ENCODE measurements at places on chromosomes 6 and 20.

DNA sequence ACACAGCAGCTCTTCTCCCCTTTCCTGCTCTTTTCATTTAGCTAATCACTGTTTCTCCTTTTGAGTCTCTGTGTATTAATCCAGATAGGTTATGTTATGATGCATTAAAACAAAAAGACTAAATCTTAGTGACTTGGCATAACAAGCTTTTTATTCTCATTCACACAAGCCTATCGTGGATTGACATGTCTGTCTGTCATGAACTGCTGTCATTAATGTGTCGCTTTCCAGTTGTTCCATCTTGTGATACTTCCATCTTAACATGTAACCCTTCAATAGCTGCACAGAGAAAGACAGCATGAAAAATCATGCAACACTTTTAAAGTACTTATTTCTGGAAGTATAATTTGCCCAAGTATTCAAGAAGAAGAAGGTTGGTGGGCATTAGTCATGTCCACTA, 128.7 kb downstream of the GRIK2 start:
- DNase-seq: no peak

DNA sequence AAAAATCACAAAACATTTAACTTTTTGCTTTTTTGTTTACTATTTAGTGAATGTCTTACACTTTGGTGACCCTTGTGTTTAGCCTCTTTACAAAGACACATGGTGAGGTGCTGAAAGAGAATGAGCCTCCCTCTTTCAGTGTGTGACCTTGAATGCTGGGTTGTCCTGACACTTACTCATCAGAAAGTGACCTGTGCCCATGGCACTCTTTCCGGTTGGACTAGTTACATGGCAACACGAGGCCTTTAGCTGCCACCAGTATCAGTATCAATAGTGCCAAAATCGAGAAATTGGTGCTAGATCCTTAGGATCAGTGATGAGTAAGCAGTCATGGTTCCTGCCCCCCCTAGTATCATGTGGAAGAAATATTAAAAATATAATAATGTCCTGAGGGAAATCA, 1.7 kb upstream of the RPL7L1 start:
- no peak for DNase-seq

DNA sequence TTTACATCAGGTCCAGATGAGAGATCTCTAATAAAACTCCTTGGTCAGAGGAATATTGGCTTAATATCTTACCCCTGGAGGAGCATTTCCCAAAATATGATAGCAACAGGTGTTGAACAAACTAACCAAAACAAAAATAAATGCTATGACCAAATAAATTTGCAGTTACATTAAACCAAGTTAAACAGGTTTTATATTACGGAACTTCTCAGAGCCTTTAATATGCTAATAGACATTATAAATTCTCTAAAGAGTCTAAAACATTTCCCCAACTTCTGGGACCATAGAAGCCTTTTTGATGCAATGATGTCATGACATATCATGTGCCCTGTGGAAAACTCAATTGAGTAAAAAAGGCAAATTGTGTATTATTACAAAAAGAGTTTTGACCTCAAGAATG, 90.9 kb upstream of the ARMC2 start:
- DNase-seq: no peak

DNA sequence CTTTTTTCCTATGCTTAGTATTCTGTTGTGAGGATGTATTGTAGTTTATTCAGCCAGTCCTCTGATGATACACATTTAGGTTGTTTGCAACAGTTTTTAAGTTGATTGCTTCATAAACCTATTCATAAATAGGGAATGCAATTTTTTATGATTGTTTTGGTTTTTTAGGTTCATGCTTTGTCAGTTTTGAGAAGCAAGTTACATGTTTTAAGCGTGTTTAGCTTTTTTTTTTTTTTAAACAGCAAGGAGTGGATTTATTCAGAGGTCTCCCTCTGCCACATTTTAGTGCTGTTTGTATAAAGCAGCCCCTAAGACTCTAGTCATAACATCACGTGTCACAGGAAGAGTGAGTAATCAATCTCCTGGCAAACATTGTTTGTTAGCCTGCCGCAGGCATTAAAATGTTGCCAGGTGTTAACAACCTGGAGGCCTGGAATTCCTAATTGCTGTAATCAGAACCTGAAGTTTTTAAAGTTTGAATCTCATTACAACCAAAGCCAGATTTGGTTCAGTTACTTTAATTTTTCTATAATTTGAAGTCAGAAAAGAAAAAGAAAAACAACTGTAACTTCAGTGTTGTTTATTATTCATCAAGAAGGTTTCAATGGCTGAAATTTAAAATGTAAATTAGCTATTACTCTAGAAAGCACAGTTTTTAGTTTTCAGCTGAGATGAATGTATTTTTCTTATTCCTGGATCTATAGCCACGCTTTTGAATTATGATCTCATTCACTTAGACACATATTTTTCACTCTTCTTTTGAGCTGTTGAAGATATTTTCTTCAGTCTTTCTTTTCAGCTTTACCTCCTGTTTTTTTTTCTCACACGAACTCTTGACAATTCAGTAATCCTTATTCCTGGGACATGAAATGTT, 59.2 kb downstream of the KCNS1 start:
- DNase-seq: no peak

- DNase-seq: no peak
These were observed 1.3 kb downstream of the AVP start for GRCh38 chr20:3082955-3083952.

DNA sequence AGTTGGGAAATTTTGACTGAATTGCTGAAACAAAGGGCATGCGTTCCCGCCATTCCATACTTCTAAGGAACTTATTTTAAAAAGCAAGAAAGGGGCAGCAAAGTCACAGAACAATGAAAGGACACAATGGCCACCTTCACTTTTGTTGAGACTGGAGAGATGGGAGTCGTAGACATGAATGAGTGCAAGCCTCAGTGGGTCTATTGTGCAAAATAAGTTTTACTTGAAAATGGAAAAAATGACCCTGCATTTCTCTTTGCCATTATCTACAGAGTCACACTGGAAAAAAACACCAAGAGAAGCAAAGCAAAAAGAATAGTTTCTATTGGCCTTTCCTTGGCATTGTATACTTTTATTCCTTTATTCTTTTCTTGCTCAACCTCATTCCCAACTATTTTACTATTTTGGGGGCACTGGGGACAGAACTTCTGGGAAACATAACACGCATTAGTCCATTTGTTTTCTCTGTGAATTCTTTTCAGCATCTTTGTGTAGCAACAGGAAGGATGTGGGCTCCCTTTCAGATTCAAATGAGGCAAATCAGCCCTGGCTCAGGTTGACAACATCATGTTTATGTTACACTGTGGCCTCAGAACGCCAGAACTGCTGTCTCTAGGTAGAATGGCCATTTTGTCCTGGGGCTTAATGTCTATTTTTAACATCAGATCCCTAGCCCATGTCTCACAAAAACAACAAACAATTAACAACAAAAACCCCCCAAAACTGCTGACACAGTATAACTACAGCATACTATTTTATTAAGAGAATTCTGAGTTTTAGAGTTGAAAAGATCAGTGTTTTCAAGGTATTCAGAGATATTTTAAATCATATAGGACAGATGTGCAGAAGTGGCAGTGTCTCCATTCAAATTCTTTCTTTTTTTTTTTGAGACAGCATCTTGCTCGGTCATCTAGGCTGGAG, 122.2 kb downstream of the FYN start:
- no peak for DNase-seq

DNA sequence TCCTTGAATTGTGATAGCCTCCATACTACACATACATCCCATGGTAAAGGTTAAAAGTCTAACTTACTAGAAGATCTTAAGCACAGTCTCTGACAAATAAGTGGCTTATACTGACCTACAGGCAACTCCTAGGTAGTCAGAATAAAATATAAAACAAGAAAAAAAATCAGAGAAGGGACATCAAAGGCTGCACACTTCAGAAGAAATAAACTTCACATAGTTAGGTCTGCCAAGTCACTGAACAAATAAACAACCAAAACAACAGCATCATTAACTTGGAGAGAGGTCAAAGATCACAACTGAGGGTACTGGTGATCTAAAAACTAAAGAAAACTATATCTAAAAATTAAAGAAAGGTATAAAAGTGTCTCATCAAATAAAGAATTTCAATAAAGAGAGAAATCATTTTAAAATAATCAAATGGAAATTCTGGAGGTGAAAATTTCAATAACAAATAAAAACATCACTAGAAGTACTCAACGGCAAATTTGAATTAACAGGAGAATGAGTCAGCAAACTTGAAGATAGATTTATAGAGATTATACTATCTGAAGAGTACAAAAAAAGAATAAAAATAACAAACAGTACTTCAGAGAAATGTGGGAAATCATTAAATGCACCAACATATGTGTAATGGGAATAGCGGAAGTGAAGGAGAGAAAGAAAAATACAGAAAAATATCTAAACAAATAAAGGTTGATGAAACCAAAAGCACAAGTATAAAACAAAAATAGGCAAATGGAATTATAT, 88.0 kb upstream of the UST start:
- no peak for DNase-seq

GRCh38 chr20:53916173-53916512, 154.3 kb downstream of the BCAS1 start:
- DNase-seq: no peak

DNA sequence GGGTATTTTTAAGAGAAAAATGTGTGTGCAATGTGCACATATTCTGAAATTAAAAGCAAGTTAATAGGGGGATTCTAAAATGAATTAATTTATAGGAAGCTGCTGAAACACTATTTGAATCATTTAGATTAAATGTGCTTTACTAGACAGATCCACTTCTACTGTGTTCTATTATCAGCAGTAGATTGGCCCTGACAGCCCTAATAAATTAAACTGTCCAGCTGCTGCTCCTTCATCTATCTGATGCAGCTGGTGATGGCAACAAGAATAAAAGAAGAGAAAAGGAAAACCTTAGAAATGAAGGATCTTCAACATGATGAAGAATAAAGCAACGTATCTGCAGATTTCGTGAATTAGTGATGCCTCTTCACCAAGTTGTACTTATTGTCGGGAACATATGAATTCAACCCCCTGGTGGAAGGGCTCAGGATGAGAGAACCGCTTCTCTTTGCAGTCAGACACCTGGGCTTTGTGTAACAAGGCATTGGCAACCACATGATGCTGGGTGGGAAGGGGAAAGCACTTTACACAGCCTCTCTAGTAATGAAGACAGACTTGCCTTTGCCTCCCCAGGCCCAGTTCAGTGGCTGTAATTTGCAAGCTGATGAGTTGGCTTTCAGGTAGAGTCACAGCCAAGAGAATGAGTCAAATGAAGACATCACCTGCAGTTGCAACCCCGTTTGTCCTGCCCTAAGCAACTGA, 94.4 kb downstream of the LAMP5 start:
- DNase-seq: no peak

DNA sequence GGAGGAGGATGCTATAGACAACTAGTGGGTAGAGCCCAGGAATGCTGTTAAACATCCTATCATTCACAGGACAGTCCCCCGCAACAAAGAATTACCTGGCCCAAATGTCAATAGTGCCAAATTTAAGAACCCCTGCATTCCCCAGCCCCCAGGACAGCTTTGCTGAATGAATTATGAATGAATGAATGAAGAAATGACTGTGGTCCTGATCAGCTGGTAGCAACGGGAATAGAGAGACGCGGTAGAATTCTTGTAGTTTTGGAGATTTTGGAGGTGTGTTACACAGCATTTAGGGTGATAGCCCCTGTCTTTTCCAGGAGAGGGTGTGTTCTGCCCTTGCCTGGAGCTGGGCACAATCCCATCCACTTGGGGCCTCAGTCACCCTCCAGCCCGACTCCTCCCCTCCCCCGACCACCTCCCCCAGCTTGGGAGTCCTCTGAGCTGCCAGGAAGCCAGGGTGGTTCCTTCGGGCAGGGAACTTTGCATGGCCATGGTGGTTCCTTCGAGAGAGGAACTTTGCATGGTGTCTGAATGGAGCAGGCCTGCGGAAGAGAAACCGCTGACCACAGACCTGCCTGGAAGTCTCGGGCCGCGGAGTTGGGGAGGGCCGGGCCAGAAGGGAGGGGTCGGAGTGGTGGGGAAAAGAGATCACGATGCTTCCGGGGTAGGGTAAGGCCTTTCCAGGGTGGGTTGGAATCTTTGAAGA, 1.0 kb upstream of the HCK start:
- DNase-seq: no peak

- DNase-seq: no peak
These were observed 75.0 kb upstream of the EXOC2 start for GRCh38 chr6:767755-768512.

GRCh38 chr20:43529457-43530153, 22.1 kb downstream of the L3MBTL1 start:
- no peak for DNase-seq

DNA sequence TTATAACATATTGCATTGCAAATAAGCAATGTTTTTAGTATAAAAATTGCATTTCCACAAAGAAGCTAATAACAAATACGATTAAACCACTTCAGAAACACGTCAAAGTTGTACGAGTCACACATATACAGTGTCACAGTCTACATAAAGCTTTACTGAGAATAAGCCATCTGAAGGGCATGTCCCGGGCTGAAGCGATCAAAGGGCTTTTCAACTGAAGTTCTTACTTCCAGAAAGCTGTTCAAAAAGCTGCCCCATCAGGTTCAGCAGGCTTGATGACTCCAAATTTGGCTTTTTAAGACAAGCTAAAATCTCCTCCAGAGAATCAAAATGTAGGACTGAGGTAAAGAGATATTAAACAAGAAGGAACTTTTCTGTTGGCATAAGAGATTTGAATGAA, 37.5 kb upstream of the HAO1 start:
- no peak for DNase-seq

DNA sequence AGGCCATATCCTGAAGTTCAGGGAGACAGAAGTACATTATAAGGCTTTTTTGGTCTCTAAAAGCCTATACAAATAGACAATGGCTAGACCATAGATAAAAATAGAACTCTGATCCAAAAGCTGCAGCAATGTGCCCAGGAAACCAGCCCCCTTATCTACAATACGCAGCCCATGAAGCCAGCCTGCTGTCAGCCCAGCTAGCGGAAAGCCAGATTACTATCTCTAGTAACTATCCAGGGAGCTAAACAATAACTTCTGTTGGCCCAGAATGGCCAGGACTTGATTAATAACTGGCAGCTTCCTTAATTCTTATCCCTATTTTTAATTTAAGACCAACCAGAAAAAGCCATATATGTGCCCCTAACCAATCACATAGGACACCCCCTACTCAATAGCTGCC, 160.4 kb upstream of the SMLR1 start:
- no peak for DNase-seq

- no peak for DNase-seq
These were observed 27.1 kb downstream of the ID4 start for GRCh38 chr6:19864285-19864684.

- no peak for DNase-seq
These were observed 270.8 kb downstream of the CD83 start for GRCh38 chr6:14388371-14388770.

DNA sequence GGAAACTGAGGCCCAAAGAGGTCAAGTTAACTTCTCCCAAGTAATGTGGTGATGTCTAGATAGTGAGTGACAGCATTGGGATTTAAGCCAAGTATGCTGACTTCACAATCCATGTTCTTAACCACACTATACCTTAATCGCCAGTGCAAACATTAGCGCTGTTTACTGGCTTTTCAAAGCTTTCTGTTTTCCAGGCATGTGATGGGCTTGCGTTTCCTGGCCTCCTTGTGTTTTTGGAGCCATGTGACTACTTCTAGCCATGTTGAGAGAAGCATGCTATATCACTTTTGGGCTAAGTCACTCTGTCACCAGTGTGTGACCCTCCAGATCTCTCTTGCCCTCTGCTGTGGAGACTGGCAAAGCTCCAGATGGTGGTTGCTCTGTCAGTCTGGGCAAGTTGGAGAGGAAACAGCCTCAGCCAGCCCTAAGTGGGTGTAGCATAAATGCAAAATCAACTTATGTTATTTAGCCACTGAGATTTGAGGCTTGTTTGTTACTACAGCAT, 76.9 kb downstream of the ANKRD6 start:
- DNase-seq: no peak

Measured in stimulated activated CD4-positive, alpha-beta T cell treated with anti-CD3 and anti-CD28 coated beads, Interleukin-1b, Interleukin-23, amount 100 ng/mL, for 1 hour (primary cell).